ENCODE measurements at places on chromosomes 13 and 19.

- no peak for DNase-seq
Measured at GRCh38 chr19:28301961-28302360, 911.0 kb downstream of the UQCRFS1 start.

DNA sequence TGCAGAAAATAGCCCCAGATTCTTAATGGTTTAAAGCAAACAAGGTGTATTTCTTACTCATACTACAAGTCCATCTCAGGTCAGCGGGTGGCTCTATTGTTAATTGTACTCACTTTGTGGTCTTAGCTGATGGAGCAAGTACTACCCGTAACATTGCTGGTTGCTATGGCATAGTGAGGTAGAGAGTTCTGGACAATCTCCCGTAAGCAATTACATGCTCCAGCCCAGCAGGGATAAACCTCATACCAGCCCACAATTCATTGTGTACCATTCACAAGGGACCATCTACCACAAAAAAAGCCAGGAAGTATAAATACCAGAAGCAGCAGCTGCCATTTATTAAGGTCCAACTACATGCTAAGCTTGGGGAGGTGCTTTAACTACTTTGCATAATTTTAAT lies 167.1 kb downstream of the PCDH9 start:
- DNase-seq, result no peak

- DNase-seq, result no peak
Measured at GRCh38 chr19:40521276-40521675, 54.5 kb downstream of the SPTBN4 start.

- DNase-seq, result no peak
Measured at GRCh38 chr19:19403373-19403901, 2.0 kb upstream of the GATAD2A start.

DNA sequence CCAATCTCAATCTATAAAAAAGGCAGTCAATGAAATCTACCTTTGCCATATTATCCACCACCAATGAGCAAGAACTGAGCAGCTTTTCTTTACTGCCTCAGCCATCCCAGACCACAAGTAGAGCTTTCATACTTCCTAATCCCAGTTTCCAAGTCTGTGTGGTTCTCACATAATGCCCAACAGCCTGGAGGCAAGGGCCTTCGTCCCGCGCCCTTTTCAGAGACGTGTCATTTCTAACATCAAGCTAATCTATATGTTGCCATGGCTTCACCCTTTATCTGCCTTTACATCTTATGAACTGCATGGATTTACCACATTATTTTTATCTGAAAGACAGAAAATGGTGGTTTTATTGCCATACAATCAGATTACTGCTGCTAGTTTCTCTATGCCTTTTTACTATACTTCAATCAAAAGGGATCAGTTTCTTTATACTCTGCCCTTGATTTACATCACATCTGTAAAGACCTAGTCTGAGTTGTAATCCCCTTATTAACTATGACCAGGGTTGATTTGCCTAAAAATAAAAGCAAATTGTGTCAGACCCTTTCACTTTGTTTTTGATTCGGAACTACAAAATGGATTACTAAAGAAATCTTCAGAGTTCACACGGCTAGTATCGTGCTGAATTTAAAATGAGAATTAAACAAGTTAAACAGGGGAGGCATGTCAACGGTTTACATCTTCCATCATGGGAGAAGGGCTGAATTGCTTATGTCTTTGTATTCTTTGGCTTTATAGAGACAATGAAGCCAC lies 5.9 kb downstream of the EFNB2 start:
- no peak for DNase-seq

GRCh38 chr19:28394725-28395124 lies 818.2 kb downstream of the UQCRFS1 start:
- DNase-seq, result no peak

- no peak for DNase-seq
Measured at GRCh38 chr19:40376286-40376862, 13.6 kb downstream of the HIPK4 start.

- no peak for DNase-seq
Measured at GRCh38 chr13:103062079-103062478, 4.1 kb downstream of the SLC10A2 start.

DNA sequence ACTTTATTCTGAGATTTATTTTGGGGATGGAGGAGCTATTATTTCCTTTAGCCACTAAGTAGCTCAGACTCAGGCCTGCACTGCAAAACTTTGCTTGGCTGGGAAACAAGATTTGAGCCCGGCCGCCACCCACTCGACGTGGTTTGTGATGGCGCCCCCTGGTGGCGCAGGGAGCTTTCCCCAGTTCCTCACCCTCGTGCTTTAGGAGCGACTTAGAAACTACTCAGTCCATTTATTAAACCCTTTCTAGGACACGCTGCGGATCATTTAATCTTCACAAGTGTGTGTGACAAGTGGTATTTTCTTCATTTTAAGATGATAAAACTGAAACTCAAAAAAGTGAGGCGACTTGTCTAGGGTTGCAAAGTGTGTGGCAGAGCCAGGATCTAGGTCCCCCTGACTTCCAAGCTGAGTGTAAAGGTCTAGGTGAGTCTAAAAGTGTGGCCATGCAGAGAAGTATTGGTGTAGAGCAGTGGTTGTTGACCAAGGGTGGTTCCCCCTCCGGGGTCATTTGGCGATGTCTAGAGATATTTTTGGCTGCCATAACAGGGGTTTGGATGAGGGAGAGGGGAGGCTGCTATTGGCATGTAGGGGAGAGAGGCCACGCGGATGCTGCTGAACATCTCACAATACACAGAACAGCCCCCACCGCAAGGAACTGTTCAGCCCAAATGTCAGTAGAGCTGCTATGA lies 2.2 kb downstream of the CXCL17 start:
- peak; percentile 70 for DNase-seq

GRCh38 chr13:28817204-28817603 lies 2.9 kb upstream of the MTUS2 start:
- DNase-seq, result no peak
